Islet precursor cell (in vitro differentiated cells): ENCODE measurements at places on chromosomes 7 and 10.
A peak's percentile ranks its signal among the peaks of the same experiment; 100 is the strongest.

DNA sequence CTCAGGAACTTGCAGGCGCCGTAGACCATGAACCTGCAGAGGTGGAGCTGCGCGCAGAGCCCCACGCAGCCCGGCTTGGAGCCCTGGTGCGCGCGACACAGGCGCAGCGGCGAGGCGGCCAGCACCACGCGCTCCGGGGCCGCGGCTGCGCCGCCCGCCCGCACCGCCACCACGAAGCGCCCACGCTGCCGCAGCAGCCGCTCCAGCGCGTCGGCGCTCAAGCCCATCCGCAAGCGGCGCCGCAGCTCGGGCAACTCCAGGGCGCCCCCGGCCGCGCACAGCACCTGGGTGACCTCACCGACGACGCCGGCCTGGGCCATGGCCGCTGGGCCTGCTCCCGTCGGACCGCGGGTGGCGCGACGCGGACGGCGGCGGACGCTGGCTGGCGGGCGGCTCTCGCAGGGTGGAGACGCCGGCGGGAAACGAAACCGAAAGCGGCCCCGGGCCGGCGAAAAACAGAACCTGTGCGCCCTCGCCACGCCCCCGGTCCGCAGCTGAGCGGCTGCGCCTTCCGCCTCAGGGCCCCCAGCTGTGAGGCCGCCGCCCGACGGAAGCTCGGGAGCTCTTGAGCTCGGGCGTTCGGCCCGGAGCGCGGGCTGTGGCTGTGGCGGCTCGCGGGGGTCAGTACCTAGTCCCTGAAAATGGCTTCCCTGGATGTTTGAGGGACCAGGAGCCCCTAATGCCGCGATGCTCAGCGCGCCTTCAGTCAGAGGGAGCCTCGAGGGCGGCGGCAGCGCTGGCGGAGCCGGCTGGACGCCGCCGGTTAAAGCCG is at the start of gene PARP12:
TSS of gene PARP12 (minus strand) at position 424 of the 772 bp plus-strand sequence. CDS start at position 320, 104 bp downstream.
- DNase-seq: peak; percentile 80

DNA sequence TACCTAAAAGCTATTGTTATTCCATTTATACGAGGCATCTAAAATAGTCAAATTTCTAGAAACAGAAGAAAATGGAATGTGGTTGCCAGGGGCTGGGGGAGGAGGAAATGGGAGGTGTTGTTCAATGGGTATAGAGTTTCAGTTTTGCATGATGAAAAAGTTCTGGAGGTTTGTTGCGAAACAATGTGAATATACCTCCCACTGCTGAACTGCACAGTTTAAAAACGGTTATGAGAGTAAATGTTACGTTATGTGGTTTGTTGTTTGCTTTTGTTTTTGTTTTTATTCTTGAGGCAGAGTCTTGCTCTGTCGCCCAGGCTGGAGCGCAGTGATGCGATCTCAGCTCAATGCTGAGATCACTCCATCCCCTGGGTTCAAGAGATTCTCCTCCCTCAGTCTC is 64.9 kb upstream of the NRBF2 start:
- DNase-seq: no peak

GRCh38 chr10:28761084-28761846 is 83.9 kb downstream of the BAMBI start:
- DNase-seq: no peak

DNA sequence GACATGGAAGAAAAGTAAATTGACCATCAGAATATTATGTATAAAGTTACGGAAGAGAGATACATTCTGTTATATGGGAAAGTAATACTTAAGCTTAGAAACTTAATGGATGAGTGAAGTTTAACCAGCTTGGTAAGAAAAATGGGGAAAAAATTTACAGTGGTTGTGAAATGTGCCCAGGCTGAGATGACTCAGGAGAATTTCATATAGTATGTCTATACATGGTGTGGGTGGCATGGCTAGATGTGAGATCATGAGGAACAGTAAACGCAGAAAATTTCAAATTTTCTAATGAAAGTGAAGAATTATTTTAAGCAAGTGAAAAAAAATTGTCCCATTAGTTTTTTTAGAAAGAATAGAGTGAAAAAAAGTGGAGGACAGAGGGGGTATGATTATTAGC is 552.5 kb upstream of the SORCS1 start:
- no peak for DNase-seq

DNA sequence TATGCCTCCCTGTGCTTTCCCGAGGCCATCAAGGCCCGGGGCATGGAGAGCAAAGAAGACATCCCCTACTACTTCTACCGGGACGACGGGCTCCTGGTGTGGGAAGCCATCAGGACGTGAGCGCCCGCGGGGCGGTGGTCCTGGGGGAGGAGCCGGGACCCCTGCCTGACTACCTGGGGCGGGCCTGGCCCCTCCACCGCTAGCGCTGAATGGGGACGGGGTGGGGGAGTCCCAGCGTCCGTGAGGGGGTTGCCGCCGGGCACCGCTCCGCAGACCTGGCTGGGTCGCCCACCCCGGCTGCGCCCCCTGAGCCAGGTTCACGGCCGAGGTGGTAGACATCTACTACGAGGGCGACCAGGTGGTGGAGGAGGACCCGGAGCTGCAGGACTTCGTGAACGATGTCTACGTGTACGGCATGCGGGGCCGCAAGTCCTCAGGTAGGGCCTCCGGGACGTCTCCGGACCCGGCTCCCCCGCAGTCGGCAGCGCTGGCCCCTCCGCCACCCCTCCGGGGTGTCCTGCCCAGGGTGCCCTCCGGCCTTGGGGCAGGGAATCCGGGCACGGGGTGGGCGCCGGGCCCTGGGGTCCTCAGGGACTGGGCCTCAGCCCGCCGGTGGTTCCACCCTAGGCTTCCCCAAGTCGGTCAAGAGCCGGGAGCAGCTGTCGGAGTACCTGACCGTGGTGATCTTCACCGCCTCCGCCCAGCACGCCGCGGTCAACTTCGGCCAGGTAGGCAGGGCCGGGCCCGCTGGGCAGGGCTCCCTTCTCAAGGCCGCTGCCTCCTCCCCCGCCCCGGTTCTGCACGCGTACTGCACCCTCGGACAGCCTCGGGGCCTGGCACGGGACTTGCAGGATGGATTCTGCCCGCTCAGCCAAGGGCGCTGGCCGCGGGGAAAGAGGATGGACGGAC is 69.3 kb downstream of the ALOX5 start:
- DNase-seq: no peak

DNA sequence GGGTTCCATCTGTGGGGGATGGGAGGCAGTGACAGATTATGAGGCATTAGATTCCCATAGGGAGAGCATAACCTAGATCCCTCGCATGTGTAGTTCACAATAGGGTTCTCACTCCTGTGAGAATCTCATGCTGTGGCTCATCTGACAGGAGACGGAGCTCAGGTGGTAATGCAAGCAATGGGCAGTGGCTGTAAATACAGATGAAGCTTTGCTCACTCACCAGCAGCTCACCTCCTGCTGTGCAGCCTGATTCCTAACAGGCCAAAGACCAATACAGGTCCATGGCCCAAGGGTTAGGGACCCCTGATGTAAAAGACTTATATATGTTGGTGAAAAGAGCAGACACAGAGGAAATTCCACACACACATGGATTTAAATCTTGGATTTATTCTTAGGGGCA is 370.2 kb downstream of the NRG3 start:
- DNase-seq: no peak

- DNase-seq: peak; percentile 91
Observed at GRCh38 chr10:133318494-133319127, 9.9 kb downstream of the ZNF511 start.

- peak; percentile 92 for DNase-seq
Observed at GRCh38 chr7:99693427-99694200, 13.8 kb upstream of the CYP3A5 start.

DNA sequence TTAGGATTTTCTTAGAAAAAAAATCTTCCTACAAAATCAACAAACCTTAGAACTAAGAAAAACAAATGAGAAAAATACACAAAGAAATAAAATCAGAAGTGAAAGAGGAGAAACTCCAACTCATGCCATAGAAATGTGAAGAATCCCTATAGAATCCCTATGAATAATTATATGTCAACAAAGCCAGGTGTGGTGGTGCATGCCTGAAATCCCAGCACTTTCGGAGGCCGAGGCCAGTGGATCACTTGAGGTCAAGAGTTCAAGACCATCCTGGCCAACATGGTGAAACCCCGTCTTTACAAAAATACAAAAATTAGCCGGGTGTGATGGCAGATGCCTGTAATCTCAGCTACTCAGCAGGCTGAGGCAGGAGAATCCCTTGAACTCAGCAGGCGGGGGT is 27.1 kb downstream of the ACSM6 start:
- DNase-seq: no peak

- no peak for DNase-seq
Observed at GRCh38 chr10:23516530-23516929, 77.7 kb downstream of the OTUD1 start.
